Ascending aorta (tissue), 2 donors: ENCODE measurements at places on chromosomes 7 and 10.

GRCh38 chr7:158452331-158452730, 135.3 kb downstream of the PTPRN2 start:
- no peak for DNase-seq

DNA sequence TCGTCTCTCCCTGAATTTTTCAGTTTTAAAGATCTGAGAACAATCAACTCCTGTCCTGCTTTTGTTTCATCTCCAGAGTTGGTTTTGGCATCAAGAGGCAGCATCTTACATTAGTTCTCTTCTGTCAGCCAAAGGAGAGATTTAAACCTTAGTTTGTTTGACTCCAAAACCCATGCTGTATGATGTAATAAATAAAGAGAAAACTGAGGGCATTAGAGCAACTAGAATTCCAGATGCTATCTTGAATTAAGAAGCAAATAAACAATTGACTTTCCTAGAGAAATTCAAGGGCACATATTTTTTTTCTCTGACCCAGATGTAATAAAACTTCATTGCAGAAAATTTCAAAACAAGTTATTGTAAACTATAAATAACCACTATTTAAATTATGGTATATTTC, 54.4 kb downstream of the INHBA start:
- DNase-seq: no peak

DNA sequence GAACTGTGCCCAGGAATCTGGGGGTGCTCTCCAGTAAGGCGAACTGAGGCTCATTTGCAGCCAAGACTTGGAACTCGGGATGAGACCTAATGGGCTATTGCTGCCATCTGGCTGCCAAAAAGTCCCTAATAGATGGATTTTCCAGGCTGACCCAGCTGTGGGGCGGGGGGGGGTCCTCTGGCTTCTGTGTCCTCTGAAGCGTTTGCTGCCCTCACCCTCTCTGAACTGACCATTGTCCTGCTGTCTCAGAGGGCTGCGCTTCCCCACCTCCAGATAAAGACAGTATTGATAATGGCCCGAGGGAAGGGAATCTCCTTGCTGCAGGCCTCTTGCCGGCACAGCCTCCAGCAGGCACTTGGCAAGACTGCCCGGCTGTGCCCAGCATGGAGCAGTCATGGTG, 46.6 kb downstream of the CLEC2L start:
- no peak for DNase-seq

DNA sequence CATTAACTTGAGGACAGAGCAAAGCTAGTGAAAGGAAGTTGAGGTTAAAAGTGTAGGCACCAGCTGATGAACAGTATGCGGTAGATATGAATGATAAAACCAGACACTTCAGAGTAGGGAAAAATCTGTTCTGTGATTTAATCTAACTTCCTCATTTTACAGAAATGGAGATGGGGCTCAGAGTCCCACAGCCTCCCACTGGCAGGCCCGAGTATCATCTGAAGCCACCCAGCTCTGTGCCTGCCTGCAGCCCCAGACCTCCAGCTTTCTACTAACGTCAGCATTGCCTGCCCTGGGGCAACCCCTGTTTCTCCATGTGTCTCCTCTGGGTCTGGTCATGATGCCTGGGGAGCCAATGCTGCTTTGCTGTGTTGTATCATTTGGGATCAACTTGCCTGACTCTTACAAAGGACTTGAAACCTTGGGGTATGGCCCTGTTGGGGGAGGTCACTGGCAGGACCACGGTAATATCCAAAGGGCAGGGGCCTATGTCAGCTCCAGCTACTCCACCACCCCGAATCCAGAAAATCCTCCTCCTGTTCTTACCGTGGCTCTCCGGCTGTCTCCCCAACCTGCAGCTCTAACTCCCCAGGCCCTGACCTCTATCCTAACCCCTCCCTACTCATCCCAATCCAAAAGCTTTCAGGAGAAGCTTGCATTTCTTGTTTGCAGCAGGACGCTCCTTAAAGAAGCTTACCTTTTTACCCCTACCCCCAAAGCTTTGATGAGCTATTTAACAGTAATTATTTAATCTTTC, 56.2 kb upstream of the NPY start:
- DNase-seq: no peak

DNA sequence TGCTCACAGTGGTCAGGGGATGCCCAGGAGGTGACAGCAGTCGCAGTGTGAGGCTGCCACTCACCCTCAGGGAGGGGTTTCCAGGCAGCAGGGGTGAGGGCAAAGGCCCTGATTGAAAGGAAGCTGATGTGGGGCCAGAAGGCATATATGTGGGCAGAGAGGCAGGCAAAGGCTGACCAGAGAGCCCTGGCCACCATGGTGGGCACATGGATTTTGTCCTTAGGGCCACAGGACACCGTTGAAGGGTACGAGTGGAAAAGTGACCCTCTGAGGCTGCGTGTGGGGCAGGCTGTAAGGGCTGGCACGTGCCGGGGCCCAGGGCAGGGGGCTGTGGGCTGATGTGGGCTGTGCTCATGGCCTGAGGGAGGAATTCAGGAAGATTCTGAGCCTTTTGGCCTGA, 57.5 kb upstream of the ZNF32 start:
- DNase-seq: no peak

DNA sequence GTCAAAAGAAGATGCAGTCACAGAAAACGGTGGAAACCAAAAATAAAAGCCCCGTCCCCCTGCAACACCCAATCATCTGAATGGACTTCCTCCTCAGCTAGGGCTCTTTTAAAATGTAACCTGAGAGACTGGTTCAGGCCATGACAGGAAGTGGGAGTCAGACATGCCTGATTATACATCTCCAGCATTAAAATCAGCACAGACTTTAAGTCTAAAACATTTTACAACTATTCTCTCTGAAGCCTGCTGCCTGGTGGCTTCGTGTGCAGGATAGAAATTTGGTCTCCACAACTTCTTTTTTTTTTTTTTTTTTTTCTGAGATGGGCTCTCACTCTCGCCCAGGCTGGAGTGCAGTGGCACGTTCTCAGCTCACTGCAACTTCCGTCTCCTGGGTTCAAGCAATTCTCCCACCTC, 30.3 kb downstream of the HACD1 start:
- no peak for DNase-seq

DNA sequence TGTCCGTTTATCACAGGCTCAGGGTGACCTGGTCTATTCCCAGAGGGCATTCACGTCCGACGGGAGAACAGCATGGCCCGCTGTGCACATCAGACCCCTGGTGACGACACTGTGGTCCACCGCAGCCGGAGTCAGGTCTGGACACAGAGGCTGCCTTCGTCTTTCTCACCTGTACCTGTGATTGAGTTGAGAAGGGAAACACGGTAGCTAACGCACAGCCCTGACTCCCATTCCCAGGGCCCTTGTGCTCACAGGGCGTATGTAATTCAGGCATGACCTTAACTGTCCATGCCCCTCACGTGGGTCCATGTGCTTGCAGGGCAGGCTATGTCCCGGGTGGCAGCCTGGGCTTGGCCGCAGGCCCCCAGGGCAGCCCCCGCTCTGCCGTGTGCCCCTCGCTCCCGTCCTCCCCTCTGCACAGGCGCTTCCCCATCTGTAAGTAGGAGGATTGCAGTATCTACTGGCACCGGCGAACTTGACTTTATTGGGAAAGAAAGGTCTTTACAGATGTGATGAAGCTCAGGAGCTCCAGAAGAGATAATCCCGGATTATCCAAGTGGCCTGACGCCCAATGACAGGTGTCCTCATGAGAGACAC, 221.3 kb upstream of the TCERG1L start:
- DNase-seq: no peak

DNA sequence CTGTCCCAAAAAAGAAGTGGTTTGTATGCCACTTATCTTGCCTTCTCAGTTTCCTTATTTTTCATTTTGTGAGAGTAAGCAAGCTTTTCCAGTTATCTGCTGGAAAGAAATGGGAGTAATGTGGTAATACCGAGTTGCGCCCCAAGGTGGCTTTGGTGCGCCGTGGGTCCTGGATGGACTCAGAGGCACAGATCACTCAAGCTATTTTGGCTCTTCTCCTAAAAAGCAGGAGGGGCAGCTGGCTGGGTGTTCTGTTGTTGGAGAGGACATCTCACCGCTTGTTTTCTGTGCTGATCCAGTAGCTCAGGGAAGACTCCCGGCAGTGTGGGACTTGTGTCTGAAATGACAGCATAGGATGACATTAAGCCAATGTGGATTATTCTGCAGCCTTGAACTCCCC, 16.4 kb downstream of the PRKRIP1 start:
- DNase-seq: no peak

- no peak for DNase-seq
Observed at GRCh38 chr7:95631527-95631926, 35.2 kb upstream of the PDK4 start.

DNA sequence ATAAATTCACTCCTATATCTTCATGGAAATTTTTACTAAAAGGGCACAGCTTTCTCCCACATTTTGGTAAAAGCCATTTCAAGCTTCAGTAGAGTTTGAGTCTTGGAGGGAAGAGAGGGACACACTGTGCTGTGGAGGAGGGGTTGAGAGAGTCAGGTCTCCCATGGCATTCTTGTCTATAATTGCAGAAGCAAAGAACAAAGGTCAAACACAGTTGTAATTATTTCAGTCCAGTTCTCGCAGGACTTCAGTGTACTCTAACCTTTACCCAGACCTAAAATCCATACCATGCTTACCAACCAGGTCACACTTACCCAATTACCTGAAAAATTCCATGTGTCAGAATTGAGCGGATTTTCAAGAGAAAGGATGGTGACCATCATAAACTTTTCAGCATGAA, 298.4 kb downstream of the XPNPEP1 start:
- no peak for DNase-seq

GRCh38 chr7:100467638-100468373, 3.7 kb upstream of the SPACDR start:
- no peak for DNase-seq

- DNase-seq: no peak
Observed at GRCh38 chr10:75038335-75038734, 73.1 kb upstream of the SAMD8 start.

DNA sequence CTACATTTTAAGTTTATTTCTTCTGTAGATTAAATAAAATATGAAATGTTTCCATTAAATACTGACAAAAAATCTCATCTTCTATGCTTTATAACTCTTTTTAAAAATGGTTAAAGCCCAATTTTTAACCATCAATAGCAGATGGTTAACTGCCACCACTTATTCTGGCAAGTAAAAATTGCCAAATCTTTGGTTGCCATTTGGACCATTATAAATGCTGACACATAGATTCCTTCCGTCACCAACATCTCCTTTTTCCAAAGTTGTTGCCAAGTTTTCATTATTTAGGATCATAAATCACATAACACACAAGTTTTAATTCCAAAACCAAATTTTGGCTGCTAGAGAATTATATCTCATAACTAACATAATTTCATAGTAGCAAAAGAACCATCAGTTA, 1614.3 kb downstream of the REEP3 start:
- no peak for DNase-seq

DNA sequence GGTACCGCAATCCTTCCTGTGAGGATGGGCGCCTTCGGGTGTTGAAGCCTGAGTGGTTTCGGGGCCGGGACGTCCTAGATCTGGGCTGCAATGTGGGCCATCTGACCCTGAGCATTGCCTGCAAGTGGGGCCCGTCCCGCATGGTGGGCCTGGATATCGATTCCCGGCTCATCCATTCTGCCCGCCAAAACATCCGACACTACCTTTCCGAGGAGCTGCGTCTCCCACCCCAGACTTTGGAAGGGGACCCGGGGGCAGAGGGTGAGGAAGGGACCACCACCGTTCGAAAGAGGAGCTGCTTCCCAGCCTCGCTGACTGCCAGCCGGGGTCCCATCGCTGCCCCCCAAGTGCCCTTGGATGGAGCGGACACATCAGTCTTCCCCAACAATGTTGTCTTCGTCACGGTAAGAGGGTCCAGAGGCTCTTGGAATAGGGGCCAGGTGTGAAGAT, 1.7 kb downstream of the MEPCE start:
- peak; percentile 70 for DNase-seq

DNA sequence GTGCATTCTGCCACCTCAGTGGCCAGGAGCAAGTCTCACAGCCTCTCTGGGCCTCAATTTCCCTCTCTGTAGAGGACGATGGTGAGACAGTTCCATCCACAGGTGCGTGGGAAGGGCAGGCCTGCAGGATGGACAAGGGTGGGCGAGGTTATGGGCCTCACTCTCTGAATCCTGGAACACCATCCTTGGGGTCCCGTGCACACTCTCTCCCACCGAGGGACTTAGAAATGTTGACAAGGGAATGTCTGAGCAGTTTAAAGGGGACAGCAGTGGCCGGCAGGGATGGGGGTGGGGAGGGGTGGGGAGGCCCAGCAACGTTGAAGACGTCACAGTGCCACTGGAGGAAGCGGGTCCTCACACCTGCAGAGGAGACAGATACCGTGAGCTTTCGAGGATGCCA, 111.5 kb downstream of the FOXL3 start:
- no peak for DNase-seq
